ENCODE measurements at places on chromosomes 7 and 10. TPM values are rescaled to one million over a fixed set of nuclear protein-coding genes. Genes with fewer than 3 reads are reported as not detected.

The AS3MT gene
- total RNA-seq = 0.39 TPM

DNA sequence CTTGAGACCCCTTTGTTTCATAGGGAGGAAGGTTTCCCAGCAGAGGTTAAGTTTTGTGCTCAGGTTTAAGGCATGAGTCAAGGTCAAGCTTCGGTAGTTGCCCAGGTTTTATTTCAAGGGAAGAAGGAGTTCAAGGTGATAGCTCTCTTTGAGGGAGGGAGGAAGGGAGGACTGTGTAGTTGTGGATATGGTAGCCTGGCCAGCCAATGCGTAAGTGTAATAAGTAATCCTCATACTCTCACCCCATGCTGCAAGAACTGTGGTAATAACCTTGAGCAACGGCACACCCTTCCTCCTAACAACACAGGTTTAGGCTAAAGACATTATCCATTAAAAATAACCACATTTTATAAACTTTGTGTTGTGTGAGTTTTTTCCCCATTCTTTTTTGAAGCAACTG is 478.9 kb downstream of the KCNMA1 start:
- no peak for DNase-seq

The SPDYE6 gene
- not detected for total RNA-seq

DNA sequence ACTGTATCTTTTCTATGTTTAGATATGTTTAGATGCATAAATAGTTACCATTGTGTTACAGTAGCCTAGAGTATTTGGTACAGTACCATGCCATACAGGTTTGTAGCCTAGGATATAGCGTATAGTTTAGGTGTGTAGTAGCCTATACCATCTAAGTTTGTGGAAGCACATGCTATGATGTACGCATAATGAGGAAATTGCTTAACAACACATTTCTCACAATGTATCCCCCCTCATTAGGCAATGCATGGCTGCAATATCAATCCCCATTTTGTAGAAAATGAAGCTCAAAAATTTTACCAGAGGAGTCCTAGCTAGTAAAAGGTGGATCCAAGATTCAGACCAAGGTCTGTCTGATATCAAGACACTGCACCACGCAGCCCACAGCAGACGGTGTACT is 376.4 kb upstream of the NFE2L3 start:
- no peak for DNase-seq

The ALOX5 gene
- 1.5 TPM for total RNA-seq

The CLCN1 gene
- 0.09 TPM for total RNA-seq

GRCh38 chr10:54133203-54133602 is 667.8 kb downstream of the PCDH15 start:
- DNase-seq = no peak

DNA sequence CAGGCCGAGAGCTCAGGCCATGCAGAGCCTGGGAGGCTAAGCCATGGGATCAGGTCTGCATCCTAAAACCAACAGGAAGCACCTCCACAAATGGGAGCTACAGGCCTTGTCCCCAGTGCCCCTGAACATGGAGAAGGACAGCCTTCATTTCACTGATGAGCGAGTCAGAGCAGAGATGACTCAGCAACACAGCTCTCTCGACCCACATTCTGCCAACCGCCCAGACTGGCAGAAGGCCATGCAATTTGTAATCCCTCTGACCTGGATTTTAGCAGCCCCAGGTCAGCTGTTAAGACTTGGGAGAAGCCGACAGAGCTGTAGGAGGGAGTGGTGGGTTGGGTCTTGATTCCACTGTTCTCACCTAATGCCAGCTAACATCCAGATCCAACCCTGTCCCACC is 25.5 kb downstream of the VOPP1 start:
- peak; percentile 70 for DNase-seq

- no peak for DNase-seq
These were observed 196.2 kb downstream of the PLXNA4 start for GRCh38 chr7:132380059-132380458.

The CNNM1 gene
- 0.25 TPM for total RNA-seq

DNA sequence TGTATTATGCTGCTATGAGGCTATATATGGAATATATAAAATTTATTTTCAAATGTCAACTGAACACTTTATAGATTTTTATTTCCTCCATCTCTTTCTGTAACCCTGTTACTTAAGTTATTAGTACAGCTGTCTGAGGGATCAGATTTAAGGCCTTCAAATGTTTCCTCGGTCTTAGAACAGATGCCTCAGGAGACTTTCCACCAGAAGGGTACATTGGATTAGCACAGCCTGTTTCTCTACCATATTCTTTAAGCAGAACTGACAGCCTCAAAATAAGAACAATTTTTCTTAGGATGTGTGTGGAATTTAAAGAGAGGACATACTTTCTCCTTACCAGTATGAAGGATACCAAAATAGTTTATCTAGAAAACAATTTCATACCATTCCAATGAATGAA is 53.0 kb upstream of the HGF start:
- no peak for DNase-seq

The ZNF735 gene
- not detected for total RNA-seq

The PLPP4 gene
- total RNA-seq = not detected

The TRIM50 gene
- total RNA-seq = not detected

The NAT16 gene
- not detected for total RNA-seq

GRCh38 chr10:44466236-44466635 is 81.3 kb upstream of the CXCL12 start:
- DNase-seq = no peak

The ENTPD1 gene
- 0.53 TPM for total RNA-seq

The GRM3 gene
- not detected for total RNA-seq

The NANOS1 gene
- 0.31 TPM for total RNA-seq

The LIPJ gene
- not detected for total RNA-seq

The PCLO gene
- total RNA-seq = 0.22 TPM

GRCh38 chr7:122067077-122067476 is 77.0 kb downstream of the AASS start:
- no peak for DNase-seq

DNA sequence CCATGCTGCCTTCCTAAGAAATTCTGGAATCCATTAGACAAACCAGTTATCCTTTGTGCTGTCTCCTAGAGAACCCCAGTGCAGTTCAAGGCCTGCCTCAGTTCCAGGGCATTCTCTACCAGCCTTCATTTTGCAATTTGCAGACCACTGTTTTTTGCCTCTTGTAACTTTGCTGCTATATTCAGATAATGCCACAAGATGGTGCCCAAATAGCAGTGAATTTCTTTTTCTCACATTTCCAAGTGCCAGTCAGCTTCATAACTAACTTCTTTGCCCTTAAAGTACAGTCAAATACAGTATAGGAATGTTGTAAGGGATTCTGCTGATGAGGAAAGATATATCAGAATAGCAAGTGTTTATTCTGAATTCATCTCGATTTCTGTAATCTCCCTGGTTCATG is 25.2 kb downstream of the LOXL4 start:
- DNase-seq = no peak

DNA sequence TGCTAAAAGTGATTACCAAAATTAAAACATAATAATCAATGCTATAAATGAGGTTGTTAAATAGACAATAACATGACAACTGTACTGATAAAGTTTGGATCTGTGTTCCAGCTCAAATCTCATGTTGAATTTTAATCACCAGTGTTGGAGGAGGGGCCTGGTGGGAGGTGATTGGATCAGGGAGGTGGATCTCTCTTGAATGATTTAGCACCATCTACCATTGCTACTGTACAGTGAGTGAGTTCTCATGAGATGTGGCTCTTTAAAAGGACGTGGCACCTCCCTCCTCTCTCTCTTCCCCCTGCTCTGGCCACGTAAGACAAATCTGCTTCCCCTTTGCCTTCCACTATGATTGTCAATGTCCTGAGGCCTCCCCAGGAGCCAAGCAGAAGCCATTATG is 77.5 kb downstream of the HTR5A start:
- no peak for DNase-seq

GRCh38 chr7:142776206-142776844 is 5.6 kb downstream of the PRSS2 start:
- DNase-seq = no peak

DNA sequence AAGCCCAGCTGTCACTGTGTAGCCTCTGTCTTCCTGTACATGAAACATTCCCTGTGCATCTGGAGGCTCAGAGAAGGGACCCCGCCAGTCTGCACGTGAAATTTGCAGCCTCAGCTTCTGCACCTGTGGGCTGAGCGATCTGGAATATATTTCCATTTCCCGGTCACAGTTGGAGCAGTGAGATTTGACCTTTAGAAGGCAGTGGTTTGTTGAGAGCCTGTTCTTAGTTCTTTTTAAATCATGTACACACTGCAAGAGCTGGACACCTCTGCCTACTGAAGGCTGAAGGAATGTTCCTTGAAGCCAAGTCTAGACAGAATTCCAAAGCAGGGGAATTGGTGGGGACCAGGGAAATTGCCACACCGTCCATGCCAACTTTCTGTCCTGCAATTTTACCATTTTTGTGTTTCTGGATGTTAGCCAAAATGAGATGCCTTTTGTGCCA is 706.6 kb downstream of the INHBA start:
- DNase-seq = no peak

The SDK1 gene
- total RNA-seq = 6.3 TPM

The EPHA1 gene
- total RNA-seq = 4.2 TPM

GRCh38 chr10:63164166-63164623 is 31.1 kb downstream of the NRBF2 start:
- no peak for DNase-seq

The CNNM2 gene
- 10.9 TPM for total RNA-seq

DNA sequence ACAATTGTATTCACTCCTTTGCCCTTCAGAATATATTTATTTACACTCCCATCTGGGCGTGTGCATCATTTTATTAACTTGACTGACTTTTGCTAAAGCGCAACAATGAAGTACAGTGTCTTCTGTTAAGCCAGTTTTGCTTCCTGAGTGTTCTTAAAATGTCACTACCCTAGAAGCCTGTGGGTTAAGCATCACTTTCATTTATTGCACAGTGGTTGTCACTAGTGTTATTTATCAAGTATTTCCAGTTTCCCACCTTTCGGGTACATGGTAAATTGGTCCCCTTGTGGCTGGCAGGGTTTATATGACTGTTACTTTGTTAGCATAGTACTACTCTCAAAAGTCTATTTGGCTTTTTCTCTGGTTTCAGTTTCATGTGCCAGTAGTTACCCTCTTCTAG is 3.3 kb downstream of the HILPDA start:
- DNase-seq = peak; percentile 46

- no peak for DNase-seq
These were observed 147.9 kb downstream of the DGKB start for GRCh38 chr7:14754631-14755030.

- DNase-seq = no peak
These were observed 47.4 kb upstream of the FAM180A start for GRCh38 chr7:135795846-135796570.

The OR2A1 gene
- not detected for total RNA-seq

DNA sequence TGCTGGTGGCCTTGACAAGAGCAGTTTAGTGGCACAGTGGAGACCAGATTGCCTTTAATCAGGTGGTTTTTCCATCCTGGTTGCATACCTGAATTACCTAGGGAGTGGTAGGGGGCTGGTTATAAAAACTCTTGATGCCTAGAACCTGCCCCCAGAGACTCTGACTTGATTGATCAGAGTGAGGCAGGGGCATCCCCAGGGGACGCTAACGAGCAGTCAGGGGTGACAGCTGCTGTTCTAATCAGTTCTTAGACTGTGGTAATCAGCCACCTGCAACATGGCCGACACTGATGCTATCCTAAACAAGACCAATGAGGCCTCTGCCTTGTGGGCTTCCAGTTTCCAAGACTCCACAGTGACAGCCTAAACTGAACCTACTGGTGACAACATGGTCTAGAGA is 2.0 kb upstream of the OPALIN start:
- no peak for DNase-seq

DNA sequence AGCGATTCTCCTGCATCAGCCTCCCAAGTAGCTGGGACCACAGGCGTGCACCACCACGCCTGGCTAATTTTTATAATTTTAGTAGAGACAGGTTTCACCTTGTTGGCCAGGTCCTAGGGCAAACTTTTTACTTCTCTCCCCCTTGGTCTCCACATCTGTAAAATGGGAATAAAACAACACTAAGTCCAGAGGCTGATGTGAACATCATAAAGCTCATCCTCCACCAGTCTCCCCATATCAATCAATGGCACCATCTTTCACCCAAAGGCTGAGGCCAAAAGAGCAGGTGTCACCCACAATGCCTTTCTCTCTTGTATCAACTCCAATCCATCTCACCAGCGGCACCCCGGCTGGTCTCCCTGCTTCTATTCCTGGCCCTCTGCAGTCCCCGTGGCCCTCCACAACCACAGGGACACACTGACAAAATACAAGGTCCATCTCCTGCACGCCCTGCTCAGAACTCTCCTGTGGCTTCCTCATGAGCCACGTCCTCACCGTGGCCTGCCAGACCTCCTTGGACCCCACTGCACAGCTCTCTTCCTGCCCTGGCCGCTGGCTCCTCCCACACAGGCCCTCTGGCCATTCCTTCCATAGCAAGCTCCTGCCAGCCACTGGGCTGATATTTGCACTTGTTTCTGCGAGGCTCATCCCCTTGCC is 179.0 kb downstream of the FAM107B start:
- DNase-seq = no peak

DNA sequence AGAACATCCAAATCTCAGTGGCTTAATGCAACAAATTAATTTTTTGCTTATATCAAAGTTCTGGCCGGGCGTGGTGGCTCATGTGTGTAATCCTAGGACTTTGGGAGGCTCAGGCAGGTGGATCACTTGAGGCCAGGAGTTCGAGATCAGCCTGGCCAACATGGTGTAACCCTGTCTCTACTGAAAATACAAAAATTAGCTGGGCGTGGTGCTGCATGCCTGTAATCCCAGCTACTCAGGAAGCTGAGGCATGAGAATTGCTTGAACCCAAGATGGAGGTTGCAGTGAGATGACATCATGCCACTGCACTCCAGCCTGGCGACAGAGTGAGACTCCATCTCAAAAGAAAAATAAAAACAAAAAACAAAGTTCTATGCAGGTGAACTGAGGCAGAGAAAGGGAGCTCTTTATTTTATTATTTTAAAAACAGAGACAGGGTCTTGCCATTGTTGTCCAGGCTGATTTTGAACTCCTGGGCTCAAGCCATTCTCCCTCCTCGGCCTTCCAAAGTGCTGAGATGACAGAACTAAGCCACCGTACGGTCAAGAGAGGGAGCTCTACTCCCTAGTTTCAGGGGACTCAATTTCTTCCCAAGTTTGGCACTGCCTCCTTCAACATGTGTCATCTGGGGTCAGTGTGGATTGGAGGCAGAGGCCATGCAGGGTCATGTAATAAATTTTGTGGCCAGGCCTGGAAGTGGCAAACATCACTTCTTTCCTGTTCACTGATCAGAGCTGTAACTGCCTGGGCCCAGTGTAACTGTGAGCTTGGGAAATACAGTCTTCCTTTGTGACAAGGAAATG is 2.4 kb downstream of the ADCK2 start:
- no peak for DNase-seq

DNA sequence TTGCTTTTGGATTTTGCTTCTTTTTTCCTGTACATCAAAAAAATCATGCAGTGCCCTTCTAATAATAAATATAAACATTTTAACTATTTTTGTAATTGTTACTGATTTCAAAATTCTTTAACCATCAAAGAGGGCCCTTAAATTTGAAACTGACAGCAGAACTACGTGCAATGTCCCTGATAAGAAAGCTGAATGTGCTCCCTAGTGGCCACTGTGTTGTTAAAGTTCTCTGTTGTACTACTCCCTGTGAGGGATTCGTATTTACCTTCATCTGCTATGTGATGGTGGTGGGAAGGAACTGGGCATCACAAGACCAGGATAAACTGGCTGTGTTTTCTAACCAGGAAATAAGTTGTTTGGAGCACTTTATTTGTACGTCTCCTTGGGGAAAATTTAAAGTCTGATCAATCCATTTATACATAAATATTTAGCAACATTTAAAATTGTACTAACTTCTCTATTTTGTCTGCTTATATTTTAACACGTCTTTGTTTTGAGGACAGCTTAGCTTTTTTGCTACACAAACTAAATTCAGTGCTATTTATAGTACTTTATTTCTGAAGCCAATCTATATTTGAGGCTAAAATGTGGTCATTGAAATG is 322.4 kb downstream of the HGF start:
- no peak for DNase-seq

The TFPI2 gene
- 0.51 TPM for total RNA-seq
